Activated T-cell treated with anti-CD3 and anti-CD28 coated beads for 48 hours (primary cell): ENCODE measurements at places on chromosomes 16 and 17.
A peak's percentile ranks its signal among the peaks of the same experiment; 100 is the strongest.

- no peak for DNase-seq
Observed at GRCh38 chr17:40106760-40107521, 6.6 kb upstream of the NR1D1 start.

GRCh38 chr16:14398014-14398717 is 231.9 kb downstream of the PARN start:
- no peak for DNase-seq

- DNase-seq = no peak
Observed at GRCh38 chr17:19410875-19411620, at the start of gene RNF112. RNF112 (plus strand) TSS chr17:19411232; CDS start chr17:19411409, 177 bp downstream.

- no peak for DNase-seq
Observed at GRCh38 chr16:5030251-5030870, 3.4 kb downstream of the NAGPA start.

GRCh38 chr17:75689441-75689873 is 22.3 kb downstream of the SAP30BP start:
- peak; percentile 19 for DNase-seq

- DNase-seq = peak; percentile 36
Observed at GRCh38 chr17:17305281-17305801, 2.2 kb downstream of the NT5M start.

DNA sequence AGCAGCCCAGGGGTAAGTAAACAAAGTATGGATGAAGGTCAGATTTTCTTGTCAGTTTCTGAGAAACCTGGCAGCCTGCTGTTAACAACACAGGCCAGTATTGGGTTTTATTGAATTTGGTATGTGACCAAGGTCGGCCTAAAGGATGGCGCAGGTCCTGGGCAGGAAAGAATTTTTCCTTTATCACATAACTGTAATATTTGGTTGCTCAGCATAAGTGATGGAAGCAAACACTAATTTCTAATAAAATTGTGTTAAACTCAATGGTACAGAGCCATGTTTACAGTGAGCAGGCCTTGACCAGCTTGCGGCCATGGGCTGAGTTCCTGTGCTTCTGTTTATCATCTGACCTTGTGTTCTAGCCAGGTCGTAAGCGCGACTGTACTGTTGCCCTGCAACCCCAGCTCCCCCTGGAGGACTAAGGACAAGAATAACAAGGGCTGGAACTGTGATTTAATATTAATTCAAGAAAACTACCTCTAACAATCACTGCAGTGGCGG is 10.5 kb downstream of the POLDIP2 start:
- DNase-seq = no peak

- DNase-seq = no peak
Observed at GRCh38 chr17:38673707-38674013, 1.1 kb downstream of the EPOP start.

DNA sequence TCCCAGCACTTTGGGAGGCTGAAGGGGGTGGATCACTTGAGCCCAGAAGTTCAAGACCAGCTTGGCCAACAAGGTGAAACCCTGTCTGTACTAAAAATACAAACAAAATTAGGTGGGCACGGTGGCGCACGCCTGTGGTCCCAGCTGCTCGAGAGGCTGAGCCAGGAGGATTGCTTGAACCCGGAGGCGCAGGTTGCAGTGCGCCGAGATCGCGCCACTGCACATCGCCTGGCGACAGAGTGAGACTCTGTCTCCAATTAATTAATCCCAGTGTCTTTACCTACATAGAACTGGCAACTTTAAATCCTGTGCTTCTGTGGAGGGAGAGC is 1.5 kb upstream of the ELOB start:
- no peak for DNase-seq

DNA sequence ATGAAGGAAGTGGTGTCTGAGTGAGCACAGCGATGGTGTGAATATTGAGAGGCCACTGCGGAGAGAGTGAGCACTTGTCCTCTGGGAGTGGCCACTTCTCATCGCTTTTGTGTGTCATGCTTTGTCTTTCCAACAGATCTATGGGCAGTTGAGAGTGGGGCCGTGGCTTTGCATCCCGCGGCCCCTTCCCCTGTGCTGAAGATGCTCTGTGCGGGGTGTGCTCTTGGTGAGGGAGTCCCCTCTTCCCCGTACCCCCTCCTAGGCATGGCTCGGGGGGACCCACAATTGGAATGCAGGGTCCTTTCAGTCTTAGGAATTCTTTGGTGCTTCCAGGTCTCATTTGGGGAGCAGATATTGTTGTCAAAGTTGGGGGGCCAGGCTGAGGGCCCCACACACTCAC is 197.3 kb upstream of the WSCD1 start:
- DNase-seq = no peak

DNA sequence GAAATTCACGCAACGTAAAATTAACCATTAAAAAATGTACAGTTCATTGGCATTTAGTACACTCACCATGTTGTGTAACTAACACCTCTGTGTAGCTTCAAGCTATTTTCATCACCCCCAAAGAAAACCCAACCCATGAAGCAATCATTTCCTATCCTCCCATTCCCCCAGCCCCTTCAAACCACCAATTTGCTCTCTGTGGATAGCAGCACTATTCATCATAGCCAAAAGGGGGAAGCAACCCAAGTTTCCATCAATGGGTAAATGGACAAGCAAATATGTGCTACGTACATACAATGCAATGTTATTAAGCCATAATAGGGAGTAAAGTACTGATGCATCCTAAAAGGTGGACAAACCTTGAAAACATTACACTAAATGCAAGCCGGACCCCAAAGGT is 10.9 kb upstream of the KRT222 start:
- DNase-seq = no peak

GRCh38 chr17:58576679-58577367 is 62.4 kb upstream of the MTMR4 start:
- DNase-seq = no peak

DNA sequence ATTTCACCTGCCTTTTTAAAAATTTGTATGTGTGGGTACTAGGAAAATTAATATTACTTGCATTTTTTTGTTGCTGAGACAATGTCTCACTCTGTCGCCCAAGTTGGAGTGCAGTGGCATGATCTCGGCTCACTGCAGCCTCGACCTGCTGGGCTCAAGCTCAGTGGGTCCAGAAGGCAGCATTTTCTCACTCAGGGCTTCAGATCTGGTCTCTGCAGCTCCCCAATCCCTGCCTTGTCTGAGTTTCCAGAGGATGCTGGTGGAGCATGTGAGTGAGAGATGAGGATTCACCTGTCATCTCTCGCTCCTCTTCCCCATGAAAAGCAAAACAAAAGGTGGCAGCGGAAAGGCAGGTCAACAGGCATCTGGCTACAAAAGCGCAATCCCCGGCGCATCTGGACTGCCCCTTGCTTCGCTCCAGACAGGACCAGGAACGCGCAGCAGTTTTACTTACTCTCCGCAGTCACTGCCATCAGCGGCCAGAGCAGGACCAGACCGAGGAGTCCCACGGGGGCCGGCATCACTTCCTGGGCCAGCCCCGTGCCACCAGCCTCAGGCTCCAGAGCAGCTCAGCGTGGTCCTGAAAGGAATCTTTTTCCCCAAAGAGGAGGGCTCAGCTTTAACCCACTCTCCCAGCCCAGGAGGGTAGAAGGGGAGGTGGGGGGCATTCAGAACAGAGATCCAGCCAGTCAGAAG is 59.9 kb downstream of the LITAF start:
- DNase-seq = no peak

GRCh38 chr16:14462811-14463210 is 167.2 kb downstream of the PARN start:
- no peak for DNase-seq

DNA sequence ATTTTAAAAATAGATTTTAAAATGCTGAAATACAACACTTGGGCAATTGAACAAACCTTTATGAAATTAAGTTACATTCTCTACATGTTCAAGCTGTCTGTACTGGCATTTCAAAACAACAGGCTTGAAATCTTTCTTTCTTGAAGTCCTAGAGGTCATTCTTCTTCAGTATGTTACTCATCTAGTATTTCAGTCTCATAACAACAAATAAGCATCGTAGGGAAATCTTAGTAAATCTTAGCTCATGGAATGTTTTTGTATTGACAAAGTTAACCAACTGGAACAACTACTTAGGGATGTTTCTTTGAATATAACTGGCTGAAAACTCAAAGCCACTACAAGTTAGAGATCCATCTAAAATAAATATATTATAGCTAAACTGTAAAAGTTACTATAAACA is 96.6 kb downstream of the KIF2B start:
- no peak for DNase-seq

DNA sequence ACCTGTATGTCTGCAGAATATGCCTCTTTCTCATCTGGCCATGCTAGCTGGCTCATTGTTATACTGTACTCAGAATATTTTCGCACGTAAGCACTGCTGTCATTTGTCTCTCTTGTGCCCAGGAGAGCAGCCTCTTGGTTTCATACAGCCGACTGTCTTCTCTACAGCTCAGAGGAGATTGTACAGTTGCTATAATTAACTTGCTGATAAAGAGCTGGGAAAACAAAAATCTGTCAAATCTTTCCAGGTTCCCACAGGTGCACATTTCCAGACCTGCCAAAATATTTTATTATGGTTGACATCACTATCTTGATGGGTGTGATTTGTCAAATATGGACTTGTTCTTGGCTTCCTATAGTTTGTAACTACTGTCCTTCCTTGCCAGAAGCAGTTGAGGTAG is 122.7 kb downstream of the FTO start:
- DNase-seq = no peak

GRCh38 chr17:13113821-13114525 is 96.1 kb upstream of the ELAC2 start:
- no peak for DNase-seq

DNA sequence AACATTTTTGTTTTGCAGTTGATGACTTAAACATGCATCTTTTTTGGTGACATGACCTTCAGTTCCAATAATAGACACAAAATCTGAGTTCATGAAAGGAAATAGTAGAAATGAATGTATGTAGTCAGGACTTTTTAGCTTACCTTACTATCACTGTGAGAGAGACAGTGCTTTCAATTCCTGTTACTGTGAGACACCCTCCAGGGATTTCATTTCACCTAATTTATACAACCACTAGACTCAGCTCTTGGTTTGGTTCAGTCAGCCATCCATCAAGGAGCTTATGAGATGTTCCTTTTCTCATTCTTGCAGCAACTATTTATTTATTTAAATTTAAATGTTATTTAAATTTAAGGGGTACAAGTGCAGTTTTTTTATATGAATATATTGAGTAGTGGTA is 77.9 kb downstream of the MAP2K4 start:
- DNase-seq = no peak

DNA sequence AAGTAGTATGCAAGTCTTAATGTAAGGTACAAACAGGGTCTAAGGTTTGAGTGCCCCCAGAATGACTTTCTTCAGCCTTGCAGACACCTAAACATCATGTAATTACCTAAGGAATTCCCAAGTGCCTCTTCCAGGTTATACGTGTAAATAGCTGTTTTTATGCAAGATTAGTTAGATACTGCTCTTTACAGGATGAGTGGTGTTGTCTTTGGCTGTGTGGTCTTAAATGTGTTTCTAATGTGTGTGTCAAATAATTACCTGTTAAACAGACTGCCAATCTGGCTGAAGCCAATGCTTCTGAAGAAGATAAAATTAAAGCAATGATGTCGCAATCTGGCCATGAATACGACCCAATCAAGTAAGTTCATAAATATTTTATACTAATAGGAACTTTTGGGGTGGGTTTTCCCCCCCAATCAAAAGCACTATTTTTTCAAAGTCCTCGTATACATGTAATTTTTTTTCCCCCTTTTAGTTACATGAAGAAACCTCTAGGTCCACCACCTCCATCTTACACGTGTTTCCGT is 16.0 kb downstream of the RBBP6 start:
- DNase-seq = no peak

GRCh38 chr17:30557916-30558685 is 80.9 kb downstream of the GOSR1 start:
- no peak for DNase-seq
